ENCODE measurements at places on chromosomes 4 and X. TPM values are rescaled to one million over a fixed set of nuclear protein-coding genes. Genes with fewer than 3 reads are reported as not detected.

The SUV39H1 gene
- 5.4 TPM for polyA plus RNA-seq

The ETDB gene
- 0.50 TPM for polyA plus RNA-seq

The SH3BP2 gene
- 33.2 TPM for polyA plus RNA-seq

The BEX5 gene
- polyA plus RNA-seq, result 3.0 TPM

All from right lung (tissue), 10 donors.